ENCODE measurements at places on chromosomes 12 and 14.

DNA sequence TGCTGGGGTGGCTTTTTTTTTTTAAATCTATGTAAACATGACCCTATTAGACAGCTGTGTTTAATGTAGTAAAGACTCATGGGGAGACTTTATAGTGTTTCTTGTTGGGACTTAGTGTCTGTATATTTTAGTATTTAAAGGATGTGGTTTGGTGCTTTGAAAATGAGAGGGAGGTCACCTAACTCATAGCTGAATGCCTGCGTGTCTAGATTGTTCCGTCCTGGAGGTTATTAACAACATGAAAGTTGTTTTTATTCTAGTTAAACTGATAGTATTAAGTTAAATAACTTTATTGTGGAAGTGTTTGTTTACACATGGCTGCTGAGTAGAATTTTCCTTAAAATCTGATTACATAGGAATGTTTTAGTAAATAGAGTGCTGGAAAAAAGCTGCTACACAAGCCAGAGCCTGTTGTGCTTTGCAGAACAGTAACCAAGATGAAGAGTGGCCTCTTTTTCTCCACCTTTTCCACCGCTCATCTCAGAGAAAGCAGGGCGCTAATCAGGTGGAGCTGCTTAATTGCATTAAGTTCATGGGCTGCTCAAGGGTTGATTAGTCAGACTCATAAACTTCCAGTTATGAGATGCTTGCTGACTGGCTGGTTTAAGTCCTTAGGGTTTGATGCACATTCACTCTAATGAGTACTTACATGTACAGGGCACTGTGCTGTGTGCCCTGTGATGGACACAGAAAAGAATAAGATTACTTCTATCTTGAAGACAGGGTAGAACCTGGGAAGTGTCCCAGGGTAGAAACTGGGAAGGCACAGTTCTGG lies 62.7 kb downstream of the FBXO34 start:
- DNase-seq, result no peak

- DNase-seq, result no peak
Observed at GRCh38 chr12:57008178-57008577, 1.8 kb upstream of the ZBTB39 start.

DNA sequence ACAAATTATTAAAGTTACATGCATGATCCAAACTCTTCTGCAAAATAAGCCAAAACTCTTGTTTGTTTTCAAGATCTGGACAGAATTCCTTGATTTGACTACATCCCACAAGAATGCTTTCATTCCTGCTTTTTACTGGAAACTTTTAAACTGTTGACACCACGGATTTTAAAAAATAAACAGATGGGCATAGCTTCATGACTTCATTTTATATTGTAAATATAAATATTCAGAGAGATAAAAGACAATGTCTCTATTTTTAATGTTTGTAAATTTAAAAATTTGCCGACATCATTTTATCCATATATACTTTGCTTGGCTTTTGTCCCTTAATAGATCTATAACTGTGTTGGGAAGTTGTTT lies 134.3 kb upstream of the DCN start:
- DNase-seq, result no peak

- no peak for DNase-seq
Observed at GRCh38 chr12:77728018-77728417, 102.7 kb upstream of the NAV3 start.

GRCh38 chr12:62192180-62192902 lies 67.9 kb upstream of the USP15 start:
- DNase-seq, result peak; percentile 87

GRCh38 chr12:2154050-2154449 lies 101.3 kb downstream of the CACNA1C start:
- no peak for DNase-seq

DNA sequence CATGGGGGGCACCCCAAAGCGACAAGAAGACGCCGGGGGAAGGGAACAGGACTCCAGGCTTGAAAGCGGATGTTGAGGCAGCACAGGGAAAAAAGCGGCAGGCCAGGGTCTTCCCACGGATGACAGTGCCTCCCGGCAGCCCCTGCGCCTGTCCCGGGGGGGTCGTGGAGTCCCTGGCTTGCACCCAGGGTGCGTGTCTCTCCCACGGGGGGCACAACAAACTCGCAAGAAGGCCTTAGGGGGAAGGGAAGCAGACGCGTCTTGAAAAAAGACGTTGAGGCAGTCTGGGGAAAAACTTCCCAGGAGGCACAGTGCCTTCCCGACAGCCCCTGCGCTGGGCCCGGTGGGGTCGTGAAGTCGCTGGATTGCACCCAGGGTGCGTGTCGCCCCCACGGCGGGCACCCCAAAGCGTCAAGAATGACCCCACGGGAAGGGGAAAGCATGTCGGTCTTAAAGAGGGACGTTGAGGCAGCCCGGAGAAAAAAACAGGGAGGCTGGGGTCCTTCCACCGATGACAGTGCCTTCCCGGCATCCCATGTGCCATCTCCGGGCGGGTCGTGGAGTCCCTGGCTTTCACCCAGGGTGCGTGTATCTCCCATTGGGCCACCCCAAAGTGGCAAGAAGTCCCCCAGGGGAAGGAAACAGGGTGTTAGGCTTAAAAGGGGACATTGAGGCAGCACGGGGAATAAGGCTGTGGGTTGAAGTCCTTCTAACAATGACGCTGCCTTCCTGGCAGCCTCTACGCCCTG lies 159.9 kb upstream of the ALG10B start:
- no peak for DNase-seq

Measured in HAP-1 (cell line).